ENCODE measurements at places on chromosomes 11 and 22.

- DNase-seq: no peak
Measured at GRCh38 chr22:36724836-36725235, 21.3 kb upstream of the CACNG2 start.

DNA sequence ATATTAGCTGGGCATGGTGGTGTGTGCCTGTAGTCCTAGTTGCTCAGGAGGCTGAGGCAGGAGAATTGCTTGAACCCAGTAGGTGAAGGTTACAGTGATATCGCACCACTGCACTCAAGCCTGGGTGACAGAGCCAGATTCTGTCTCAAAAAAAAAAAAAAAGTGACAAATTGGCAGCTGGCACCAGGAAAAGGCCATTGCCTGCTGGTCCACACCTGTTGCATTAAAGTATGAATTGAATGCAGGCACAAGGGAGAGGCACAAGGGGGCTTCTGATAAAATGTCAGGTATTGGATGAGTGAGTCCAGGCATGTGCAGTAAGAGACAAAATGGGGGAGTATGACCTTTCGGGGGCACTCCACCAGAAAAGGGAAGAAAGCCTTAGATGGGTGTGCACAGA, 28.2 kb downstream of the ZNF70 start:
- no peak for DNase-seq

- peak; percentile 72 for DNase-seq
Measured at GRCh38 chr11:48001438-48002021, 21.2 kb downstream of the PTPRJ start.

GRCh38 chr22:40432157-40432556, 61.8 kb downstream of the SGSM3 start:
- DNase-seq: no peak

- no peak for DNase-seq
Measured at GRCh38 chr11:36362902-36363301, 66.8 kb downstream of the PRR5L start.

DNA sequence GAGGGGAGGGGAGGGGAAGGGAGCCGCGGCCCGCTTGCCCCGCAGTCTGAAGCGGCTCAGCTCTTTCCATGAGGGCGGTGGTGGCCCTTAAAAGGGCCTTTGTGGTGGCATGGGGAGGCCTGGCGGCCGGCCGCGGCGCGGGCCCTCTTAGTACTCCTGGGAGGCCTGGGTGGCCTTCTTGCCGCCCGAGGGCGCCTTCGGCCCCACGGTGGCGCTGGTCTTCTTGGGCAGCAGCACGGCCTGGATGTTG, 6.9 kb downstream of the DPAGT1 start:
- DNase-seq: no peak

All from activated T-cell treated with anti-CD3 and anti-CD28 coated beads, Interleukin-2, amount 50 U/mL, for 1 hour (primary cell).